ENCODE measurements at places on chromosomes 1 and 21.

DNA sequence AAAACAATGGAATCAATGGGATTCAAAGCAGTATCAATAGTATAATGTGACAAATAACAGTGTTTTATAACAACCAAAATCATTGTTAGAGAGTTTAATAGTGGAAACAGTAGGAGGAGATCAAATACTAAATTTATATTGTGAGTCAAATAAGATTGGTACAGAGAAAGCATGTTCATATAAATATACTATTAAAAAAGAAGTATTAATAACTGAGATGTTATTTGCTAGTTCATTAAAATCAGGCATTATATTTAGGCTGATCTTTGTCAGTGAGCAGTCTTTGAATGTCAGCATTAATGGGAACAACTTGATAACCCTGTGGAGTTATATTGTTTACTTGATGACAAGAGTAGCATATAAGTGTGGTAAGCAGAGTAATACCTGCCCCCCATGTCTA, 30.6 kb downstream of the PRKAA2 start:
- H3K4me3 ChIP-seq = no peak overlapping the region
- no peaks in the 10 kb centered on the region for H3K4me1 ChIP-seq
- DNase-seq = no peak
- H3K36me3 ChIP-seq = no peaks in the 10 kb centered on the region
- no peaks in the 10 kb centered on the region for H3K27me3 ChIP-seq

DNA sequence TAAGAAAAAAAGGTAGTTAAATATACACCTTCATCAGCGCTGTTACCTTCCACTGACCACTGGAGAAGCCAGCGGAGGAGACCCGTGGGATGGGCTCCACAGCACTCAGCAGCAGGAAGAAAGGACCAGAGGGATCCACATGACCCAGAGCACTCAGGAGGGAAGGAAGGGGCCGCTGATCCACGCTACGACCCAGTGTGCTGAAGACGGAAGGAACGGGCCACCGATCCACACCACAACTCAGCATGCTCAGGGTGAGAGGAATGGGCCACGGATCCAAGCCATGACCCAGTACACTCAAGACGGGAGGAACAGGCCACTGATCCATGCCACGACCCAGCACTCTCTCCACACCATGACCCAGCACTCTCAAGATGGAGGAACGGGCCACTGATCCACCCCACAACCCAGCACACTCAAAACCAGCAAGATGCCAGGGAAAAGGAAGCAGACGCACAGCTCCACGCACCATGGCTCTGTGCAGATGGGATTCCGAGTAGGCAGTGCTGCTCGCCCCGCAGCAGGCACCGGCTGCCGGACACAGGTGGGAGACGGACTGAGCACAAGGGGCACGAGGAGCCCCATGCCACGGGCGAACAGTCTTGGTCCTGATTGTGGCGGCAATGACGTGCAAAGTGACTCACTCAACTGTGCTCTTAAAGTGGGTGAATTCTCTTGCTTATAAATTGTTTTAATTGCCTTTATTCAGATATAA, 8.7 kb downstream of the WRAP73 start:
- no peak overlapping the region for H3K27ac ChIP-seq
- no peaks in the 10 kb centered on the region for H3K4me1 ChIP-seq
- no peaks in the 10 kb centered on the region for H3K27me3 ChIP-seq
- peaks cover 12% of the 10 kb centered on the region for H3K36me3 ChIP-seq

- H3K27ac ChIP-seq = no peak overlapping the region
- peak; percentile 94 for DNase-seq
- no peaks in the 10 kb centered on the region for H3K36me3 ChIP-seq
- no peaks in the 10 kb centered on the region for H3K27me3 ChIP-seq
Measured at GRCh38 chr1:162056043-162056442, 13.4 kb upstream of the NOS1AP start.

- DNase-seq = no peak
- H3K27ac ChIP-seq = no peak overlapping the region
- H3K27me3 ChIP-seq = peaks cover 17% of the 10 kb centered on the region
- H3K4me3 ChIP-seq = no peak overlapping the region
- H3K36me3 ChIP-seq = no peaks in the 10 kb centered on the region
Measured at GRCh38 chr21:33128538-33128937, 58.6 kb downstream of the OLIG1 start.

DNA sequence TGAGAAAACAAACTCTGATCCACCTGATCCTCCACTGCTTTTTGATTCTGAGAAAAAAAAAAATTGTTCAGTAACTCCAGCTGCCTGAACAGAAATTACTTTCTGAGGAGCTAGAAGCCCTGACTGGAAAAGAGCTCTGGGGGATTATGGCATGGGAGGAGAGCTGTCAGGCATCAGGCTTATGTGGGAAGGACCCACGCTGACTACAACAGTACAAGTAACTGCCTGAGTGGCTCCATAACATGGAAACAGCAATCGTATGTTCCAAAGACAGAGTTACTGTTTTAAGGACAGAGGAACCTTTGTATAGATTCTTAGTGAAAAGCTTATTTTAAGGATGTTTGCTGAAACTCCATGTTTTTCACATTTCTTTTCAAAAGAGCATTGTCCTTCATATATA, 1.2 kb upstream of the ANGPTL7 start:
- no peaks in the 10 kb centered on the region for H3K27me3 ChIP-seq
- no peak for DNase-seq
- H3K4me1 ChIP-seq = no peaks in the 10 kb centered on the region

GRCh38 chr1:41576620-41577019, 92.1 kb upstream of the EDN2 start:
- no peak overlapping the region for H3K4me3 ChIP-seq
- no peaks in the 10 kb centered on the region for H3K4me1 ChIP-seq
- no peaks in the 10 kb centered on the region for H3K27me3 ChIP-seq
- no peaks in the 10 kb centered on the region for H3K36me3 ChIP-seq

GRCh38 chr1:17791055-17791390, 35.9 kb downstream of the ACTL8 start:
- no peaks in the 10 kb centered on the region for H3K4me1 ChIP-seq
- DNase-seq = no peak
- no peaks in the 10 kb centered on the region for H3K27me3 ChIP-seq

DNA sequence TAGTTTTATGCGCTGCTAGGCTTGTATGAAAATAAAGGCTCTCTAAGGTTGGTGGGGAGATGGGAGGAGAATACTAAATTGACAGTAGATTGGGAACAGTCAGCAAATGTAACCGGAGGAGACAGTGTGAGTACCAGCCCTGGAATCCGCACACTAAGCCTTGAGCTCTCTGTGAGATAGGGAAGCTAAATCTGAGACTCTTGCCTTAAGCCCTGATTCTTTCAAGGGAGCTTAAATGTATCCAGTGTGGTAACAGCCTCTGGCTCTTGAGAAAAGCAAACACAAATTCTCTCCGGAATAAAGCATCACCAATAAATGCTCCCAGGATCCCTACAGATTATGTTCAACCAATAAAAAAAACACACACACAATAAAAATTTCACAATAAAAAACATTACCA, 33.0 kb upstream of the PDPN start:
- H3K36me3 ChIP-seq = no peaks in the 10 kb centered on the region
- no peak for DNase-seq
- no peak overlapping the region for H3K27ac ChIP-seq
- no peaks in the 10 kb centered on the region for H3K4me1 ChIP-seq
- no peak overlapping the region for H3K4me3 ChIP-seq

GRCh38 chr1:201696217-201696761, 132.7 kb upstream of the IPO9 start:
- H3K27me3 ChIP-seq = no peaks in the 10 kb centered on the region
- H3K27ac ChIP-seq = no peak overlapping the region
- no peaks in the 10 kb centered on the region for H3K36me3 ChIP-seq
- peaks cover 26% of the 10 kb centered on the region for H3K4me1 ChIP-seq

- H3K27me3 ChIP-seq = no peaks in the 10 kb centered on the region
- no peaks in the 10 kb centered on the region for H3K36me3 ChIP-seq
- DNase-seq = no peak
- no peak overlapping the region for H3K4me3 ChIP-seq
- H3K4me1 ChIP-seq = no peaks in the 10 kb centered on the region
Measured at GRCh38 chr1:53645690-53646078, 93.3 kb downstream of the GLIS1 start.

DNA sequence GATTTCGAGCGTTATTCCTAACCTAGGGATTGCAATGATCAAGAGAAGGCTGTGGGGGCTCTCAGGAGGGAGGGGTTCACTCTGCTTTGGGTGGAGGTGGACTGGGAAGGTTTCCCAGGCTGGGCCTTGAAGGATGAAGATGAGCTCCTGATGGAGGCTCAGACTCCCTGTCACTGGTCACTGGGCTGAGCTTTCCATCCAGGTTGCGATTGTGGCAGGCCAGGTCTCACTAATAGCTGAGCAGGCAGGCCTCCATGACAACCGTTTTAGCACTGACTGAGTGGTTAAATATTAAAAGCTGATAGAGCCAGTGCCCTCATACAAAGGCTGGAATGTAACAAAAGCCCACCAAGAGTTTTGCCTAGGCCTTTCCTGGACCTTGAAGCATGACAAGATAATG, 36.2 kb upstream of the EFCAB14 start:
- H3K4me1 ChIP-seq = peaks cover 17% of the 10 kb centered on the region
- DNase-seq = no peak
- no peak overlapping the region for H3K27ac ChIP-seq
- no peaks in the 10 kb centered on the region for H3K27me3 ChIP-seq
- no peak overlapping the region for H3K4me3 ChIP-seq

- DNase-seq = no peak
- H3K4me1 ChIP-seq = no peaks in the 10 kb centered on the region
- H3K36me3 ChIP-seq = no peaks in the 10 kb centered on the region
- H3K4me3 ChIP-seq = no peak overlapping the region
- no peaks in the 10 kb centered on the region for H3K27me3 ChIP-seq
- H3K27ac ChIP-seq = no peak overlapping the region
Measured at GRCh38 chr1:174039027-174039426, 16.9 kb upstream of the RC3H1 start.

DNA sequence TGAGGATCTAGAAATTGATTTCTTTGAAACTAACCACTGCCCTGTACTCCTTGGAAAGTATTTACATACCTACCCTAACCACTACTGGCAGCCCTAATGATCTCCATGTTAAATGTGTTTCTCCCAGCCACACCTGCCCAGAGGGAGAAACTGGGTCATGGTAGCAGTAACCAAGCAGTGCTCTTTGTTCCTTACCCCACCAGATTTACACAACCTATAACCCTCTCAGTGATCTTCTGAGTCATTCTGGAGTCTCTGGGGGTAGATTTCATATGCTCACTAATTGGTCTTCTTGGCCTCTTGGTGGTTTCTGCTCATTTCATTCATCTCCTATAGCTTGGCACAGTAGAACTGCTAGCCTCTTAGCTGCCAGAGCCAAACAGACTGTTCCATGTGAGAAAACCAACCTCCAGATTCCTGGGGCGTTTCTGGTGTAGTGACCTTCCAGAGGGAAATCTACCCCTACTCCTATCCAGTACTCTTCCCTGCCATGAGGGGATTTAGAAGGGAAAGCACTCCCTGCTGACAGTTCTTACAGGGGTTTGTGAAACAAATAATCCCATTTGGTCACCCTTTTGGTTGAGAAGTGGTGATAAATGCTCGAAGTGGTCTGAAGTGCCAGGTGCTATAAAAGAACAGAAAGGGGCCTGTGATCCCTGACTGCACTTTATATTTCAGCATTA, 36.2 kb upstream of the LRIG2 start:
- H3K27me3 ChIP-seq = no peaks in the 10 kb centered on the region
- H3K4me1 ChIP-seq = peaks cover 17% of the 10 kb centered on the region
- H3K36me3 ChIP-seq = no peaks in the 10 kb centered on the region
- H3K27ac ChIP-seq = peak overlapping the region; percentile 21
- H3K4me3 ChIP-seq = no peak overlapping the region

GRCh38 chr1:2585318-2586092, 1.1 kb upstream of the PRXL2B start:
- H3K4me1 ChIP-seq = peaks cover 13% of the 10 kb centered on the region
- no peaks in the 10 kb centered on the region for H3K36me3 ChIP-seq
- peak; percentile 72 for DNase-seq

GRCh38 chr21:32529679-32530078, 55.6 kb downstream of the TCP10L start:
- no peaks in the 10 kb centered on the region for H3K27me3 ChIP-seq
- no peaks in the 10 kb centered on the region for H3K36me3 ChIP-seq
- peaks cover 10% of the 10 kb centered on the region for H3K4me1 ChIP-seq
- no peak for DNase-seq
- H3K27ac ChIP-seq = no peak overlapping the region
- no peak overlapping the region for H3K4me3 ChIP-seq

DNA sequence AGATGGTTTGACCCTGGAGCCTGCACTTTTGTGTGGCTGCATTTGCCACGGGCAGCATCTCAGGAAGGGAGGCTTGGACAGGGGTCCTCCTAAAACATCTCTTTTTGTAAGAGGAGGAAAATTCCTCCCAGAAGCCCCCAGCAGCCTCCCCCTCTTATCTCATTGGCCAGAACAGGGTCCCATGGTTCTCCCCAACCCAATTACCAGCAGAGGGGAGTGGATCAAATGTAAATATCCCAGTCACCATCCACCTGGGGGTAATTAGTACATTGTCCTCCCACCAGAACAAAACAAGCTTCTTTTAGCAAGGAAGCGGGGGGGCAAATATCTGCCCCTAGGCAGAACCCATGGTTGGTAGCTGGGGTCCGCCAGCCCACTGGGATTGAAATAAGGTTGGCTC, 44.7 kb upstream of the TENT5B start:
- no peaks in the 10 kb centered on the region for H3K27me3 ChIP-seq
- peak overlapping the region; percentile 30 for H3K4me3 ChIP-seq
- peak; percentile 62 for DNase-seq

DNA sequence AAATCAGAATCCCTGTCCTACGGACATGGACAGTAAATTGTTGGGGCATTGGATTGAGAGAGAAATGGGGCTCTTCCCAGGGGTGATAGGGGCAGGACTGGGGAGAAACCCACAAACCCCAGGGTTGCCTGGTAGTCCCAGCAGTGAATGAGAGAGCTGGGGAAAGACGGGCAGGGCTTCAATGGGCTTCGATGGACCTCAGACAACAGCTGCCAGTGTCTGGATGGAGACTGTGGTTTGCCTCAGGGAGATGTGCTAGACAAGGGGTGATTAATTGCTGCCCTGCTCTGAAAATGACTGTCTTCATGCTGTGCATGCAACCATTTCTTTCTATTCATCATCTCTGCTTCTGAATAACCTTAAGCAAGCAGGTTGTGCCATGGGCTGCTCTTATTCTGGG, 7.4 kb downstream of the GPR25 start:
- 0 out of 2 replicates have a peak, but pooled peaks cover 7% of the 10 kb centered on the region for H3K27me3 ChIP-seq
- H3K4me3 ChIP-seq = no peak overlapping the region
- H3K27ac ChIP-seq = no peak overlapping the region
- H3K4me1 ChIP-seq = peaks cover 16% of the 10 kb centered on the region
- no peak for DNase-seq
- H3K36me3 ChIP-seq = no peaks in the 10 kb centered on the region

GRCh38 chr1:245881767-245882391, 625.2 kb downstream of the SMYD3 start:
- no peak overlapping the region for H3K4me3 ChIP-seq
- no peaks in the 10 kb centered on the region for H3K4me1 ChIP-seq
- H3K36me3 ChIP-seq = 0 out of 2 replicates have a peak, but pooled peaks cover 2% of the 10 kb centered on the region
- H3K27ac ChIP-seq = no peak overlapping the region

DNA sequence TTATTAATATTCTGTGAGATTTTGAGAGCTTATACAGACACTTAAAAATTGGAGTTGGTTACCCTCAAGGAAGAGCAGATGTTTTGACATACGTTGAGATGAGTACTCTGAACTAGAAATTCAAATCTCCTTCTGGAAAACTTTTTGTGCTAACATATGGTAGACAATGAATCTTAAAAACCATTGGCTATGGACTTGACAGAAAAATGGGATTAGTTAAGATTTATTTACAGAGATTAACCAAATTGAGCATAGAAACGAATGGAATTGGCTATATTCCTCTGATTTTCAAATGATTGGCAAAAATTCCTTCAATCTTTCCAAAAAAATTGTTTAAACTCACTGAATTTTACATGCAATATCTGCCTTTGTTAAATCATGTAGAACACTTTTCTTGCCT, 1392.9 kb downstream of the BRINP3 start:
- H3K27me3 ChIP-seq = no peaks in the 10 kb centered on the region
- no peak for DNase-seq
- H3K4me1 ChIP-seq = no peaks in the 10 kb centered on the region
- H3K36me3 ChIP-seq = no peaks in the 10 kb centered on the region
- no peak overlapping the region for H3K27ac ChIP-seq

All from GM23338 (cell line).